ENCODE measurements at places on chromosomes 13 and 19.

GRCh38 chr13:109213714-109214113, 572.7 kb downstream of the IRS2 start:
- DNase-seq, result no peak

DNA sequence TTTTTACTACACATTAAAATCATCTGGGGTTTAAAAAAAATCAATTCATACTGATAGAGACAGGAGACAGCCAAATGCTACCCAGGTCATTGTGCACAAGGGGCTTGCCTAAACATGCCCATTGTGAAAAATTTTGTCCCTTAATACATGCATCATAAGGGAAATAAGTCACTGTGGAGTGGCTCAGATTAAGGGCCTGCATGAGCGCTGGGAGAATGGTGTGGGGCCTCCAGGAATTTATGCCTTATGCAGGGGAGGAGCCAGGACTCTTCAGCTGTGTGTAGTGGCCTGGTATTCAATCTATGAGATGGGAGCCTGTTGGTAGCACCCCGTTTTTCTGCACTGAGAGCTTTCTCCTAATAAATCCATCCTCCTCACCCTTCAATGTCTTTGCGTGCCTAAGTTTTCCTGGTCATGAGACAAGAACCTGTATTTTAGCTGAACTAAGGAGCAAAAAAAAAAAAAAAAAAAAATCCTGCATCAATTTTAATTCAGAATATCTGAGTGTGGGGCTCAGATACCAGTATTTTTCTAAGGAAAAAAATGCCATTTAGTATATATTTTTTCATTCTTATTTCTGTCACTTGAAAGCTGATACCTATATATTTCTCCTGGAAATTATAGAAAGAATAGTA, 997.6 kb upstream of the ATXN8OS start:
- DNase-seq, result no peak

GRCh38 chr13:56789527-56789926, 351.2 kb upstream of the PRR20A start:
- no peak for DNase-seq

- DNase-seq, result no peak
These were observed 165.6 kb upstream of the SOX1 start for GRCh38 chr13:111901267-111901915.

DNA sequence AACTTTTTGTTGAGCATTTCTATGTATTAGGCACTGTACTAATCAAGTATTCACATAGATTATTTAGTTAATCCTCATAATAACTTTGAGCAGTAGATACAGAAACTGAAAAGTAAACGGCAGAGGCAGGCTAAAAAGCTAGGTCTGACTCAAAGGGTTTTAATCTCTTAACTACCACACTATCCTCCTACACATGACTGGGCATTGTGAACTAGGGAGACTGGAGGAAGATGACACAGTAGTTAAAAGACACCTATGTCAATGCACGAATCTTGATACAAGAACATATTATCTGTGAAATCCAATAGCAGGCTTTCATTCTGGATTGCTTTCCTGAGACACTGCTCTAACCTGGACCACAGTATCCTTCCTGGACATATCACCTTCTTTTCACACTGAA, 36.3 kb downstream of the MICU2 start:
- no peak for DNase-seq

DNA sequence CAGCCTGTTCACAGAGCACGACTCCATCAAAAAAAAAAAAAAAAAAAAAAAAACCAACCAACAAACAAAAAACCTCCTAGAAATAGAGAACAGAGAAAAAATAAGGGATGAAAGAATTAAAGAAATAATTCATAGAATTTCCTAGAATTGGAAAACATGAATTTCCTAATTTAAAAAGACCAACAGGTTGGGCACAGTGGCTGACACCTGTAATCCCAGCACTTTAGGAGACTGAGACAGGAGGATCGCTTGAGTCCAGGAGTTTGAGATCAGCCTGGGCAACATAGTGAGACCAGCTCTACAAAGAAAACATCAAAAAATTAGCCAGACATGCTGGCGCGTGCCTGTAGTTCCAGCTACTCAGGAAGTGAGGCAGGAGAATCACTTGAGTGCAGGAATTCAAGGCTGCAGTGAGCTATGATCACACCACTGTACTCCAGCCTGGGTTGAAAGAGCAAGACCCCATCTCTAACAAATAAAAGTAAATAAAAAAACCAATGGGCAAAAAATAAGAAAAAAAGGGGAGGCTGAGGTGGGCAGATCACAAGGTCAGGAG, 6.5 kb downstream of the SPART start:
- no peak for DNase-seq

- no peak for DNase-seq
These were observed 63.1 kb downstream of the COG3 start for GRCh38 chr13:45527699-45528462.

DNA sequence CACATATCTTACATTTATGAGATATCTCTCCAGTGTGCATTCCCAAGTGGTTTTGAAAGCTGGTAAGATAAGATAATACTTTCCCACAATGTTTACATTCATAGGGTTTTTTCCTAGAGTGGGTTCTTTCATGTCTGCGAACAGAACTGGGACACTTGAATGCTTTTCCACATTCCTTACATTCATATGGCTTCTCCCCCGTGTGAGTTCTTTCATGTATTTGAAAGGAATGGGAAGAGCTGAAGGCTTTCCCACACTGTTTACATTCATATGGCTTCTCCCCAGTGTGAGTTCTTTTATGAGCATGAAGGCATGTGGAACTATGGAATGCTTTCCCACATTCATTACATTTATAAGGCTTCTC, 19.7 kb downstream of the ZNF433 start:
- DNase-seq, result no peak

GRCh38 chr19:13115936-13116281, 631 bp downstream of the TRMT1 start:
- no peak for DNase-seq

DNA sequence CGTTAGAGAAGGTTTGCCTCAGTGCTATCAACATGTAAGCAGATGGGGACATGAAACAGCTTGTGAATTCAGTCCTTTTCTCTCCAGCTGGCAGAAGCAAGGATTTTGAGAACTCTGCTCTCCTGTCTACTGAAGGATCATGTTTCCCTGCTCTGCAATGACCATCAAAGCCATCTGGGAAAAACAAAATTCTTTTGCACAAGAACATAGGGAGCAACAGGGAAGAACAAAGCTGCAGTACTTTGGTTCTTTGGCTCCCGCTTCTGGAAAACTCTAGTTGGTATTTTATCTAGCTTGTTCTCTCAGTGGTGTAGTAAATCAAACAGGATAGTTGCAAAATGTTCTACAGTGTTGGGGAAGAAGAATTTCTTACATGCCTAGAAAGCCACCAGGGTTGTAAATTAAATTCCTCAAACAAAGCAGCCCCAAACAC, 270.4 kb downstream of the ENOX1 start:
- DNase-seq, result no peak

DNA sequence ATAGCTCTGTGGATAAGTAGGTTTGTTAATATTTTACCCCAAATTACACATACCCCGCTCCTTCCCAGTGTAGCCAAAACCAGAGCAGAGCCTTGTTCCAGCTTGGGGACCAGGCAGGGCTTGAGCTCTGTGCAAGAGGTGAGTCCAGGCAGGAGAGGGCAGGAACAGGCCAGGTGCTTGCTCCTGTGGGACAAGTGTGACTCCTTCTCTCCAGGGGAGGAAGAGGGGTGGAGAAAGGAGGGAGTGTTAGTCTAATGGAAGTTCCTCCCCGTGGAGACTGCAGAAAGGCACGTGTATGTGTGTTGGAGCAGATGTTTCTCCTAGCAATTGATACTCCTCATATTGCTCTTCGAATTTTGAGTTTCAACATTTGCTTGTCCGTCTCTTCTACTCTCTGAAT, 201.0 kb downstream of the FGF9 start:
- DNase-seq, result no peak

DNA sequence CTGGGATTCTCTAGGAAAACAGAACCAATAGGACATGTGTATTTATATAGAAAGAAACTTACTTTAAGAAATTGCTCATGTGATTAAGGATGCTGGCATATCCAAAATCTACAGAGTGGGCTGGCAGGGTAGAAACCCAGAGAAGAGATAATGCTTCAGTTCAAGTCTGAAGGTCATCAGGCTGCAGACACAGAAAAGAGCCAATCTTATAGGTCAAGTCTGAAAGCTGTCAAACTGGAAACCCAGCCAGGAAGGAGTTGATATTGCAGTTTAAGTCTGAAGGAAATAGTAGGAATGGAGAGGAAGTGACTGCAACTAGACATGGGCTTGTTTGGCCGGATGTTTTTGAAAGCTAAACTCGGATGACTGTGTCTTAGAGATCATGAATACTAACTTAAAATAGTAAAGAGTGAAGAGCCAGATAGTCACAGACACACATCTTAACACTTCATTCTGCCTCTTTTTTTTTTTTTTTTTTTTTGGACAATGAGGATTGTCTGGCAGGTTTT, 125.3 kb upstream of the GPC6 start:
- no peak for DNase-seq

DNA sequence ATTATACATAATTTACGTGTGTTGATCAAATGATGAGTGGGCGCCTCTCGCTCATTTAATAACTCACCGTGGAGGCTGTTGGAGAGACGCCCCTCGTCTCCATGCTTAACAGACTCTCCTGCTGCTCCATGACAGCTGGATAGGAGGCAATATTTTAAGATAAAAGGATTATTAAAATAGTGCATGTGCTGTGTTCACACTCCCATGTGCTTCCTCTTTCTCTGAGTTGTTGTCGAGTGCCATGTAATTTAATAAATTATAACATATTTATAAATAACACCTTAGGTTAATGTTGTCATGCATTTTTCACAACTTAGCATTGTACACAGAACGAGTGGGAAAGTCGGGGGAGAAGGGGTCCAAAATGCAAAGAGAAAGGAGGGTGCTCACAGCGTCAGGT, 161.4 kb upstream of the TSHZ3 start:
- DNase-seq, result no peak

GRCh38 chr13:91426913-91427312, 28.5 kb downstream of the GPC5 start:
- no peak for DNase-seq

DNA sequence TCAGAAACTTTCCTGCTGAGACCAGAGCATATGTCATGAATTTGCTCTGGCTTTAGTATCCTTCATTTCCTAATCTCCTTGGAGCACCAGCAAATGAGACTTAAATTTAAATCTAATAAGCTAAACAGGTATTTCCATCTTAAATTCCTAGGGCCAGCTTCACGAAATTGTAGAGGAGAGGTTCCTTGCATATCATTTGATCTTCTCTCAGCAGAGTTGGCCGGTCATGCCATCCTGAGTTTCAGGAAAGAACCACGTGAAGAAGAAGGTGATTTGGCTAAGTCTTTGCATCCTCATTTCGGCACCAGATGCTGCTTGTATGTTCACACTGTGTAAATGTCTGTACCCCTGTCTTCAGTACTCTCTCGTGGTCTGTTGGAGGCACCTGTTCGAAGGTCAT, 370.4 kb upstream of the NBEA start:
- DNase-seq, result no peak

DNA sequence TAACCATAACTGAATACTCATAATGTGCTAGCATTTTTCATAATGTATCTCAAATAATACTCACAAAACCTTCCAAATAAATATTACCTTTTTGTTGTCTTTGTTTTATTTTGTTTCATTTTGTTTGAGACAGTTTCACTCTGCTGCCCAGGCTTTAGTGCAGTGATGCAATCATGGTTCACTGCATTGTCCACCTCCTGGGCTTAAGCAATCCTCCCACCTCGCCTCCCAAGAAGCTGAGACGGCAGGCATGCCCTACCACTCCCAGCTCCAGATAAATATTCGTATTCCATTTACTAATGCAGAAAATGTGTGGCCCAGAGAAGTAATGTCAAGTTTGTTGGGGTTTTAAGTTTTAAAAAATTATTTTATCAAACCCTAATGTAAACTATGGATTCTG, 739.1 kb downstream of the GPC5 start:
- no peak for DNase-seq

DNA sequence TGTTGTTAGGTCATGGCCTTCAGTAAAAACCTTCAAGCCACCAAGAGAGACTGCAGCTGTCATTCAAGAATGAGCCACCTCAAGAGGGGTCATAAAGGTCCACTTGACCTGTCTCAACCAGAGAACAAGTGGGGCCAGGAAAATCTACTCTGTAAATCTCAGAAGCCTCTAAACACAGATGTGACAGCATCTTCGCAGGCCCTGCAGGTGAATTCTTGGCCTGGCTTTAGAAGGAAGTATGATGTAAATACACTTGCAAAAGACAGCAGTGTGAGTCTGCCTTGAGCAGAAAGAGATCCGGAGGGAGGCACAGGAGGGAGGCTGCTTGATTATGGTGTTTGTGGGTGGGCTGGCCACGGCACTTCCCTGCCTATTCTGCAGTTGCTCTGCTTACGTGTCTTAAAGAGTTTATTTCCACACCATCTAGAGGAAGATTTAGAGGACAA, 1082.9 kb downstream of the UQCRFS1 start:
- no peak for DNase-seq

- DNase-seq, result no peak
These were observed 1511.0 kb upstream of the SLC10A2 start for GRCh38 chr13:104577071-104577815.

DNA sequence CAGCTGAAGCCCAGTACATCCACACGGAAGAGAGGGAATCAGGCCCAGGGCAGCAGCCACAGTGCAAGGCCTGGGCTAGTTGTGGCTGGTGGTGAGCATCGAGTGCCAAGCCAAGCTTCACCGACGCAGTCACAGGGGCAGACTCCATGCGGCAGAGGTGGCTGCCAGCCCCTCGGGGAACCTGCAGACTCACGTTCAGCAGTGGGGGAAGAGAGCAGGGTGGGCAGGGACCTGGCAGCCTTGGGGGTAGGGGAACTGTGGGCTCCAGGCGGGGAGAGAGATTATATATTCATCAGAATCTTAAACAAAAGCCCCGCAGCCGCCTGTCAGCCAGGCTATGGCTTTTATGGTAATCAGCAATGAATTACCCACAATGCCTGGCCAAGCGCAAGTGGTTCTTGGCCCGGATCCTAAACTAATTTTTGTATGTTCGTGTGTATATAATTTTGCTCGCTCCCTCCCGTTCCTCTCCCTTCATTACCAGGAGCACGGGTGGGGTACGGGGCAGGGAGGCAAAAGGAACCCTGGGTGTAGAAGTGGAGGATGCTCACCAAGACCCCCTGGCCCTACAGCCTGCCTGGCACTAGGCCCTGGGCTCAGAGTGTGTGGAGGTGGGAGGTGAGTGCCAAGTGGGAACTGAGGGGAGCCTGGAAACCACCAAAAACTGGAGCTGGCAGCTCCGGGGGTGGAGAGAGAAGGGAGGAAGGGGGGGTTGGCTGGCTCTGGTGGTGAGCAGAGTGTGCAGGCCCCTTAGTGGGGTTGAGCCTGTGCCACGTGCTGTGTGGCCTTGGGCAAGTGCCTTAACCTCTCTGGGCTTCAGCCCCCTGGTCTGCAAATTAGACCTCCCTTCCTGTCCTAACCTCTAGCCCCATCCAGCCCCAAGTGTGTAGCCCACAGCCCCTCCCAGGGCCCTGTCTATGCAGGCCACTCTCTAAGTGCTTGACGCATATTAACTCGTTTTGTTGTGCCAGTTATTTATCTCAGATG, 31.9 kb downstream of the PTPRS start:
- no peak for DNase-seq

- DNase-seq, result no peak
These were observed 5.1 kb upstream of the CA11 start for GRCh38 chr19:48650974-48651682.

- no peak for DNase-seq
These were observed 22.0 kb downstream of the MPND start for GRCh38 chr19:4365341-4365740.

GRCh38 chr13:60837806-60838205, 440.8 kb downstream of the TDRD3 start:
- no peak for DNase-seq

Measured in stimulated activated CD4-positive, alpha-beta T cell treated with anti-CD3 and anti-CD28 coated beads, Interleukin-4, amount 100 ng/mL, for 24 hours (primary cell).